Mammary microvascular endothelial cell (primary cell): ENCODE measurements at places on chromosomes 1 and 21. TPM values are rescaled to one million over a fixed set of nuclear protein-coding genes. Genes with fewer than 3 reads are reported as not detected.

Gene GBP3
- 39.9 and 47.0 TPM in 2 replicates for total RNA-seq

Gene EXO1
- 13.9 and 14.2 TPM in 2 replicates for total RNA-seq

Gene CASQ2
- not detected in 2 replicates for total RNA-seq

Gene KIF26B
- total RNA-seq: 0.15 and 0.20 TPM in 2 replicates

Gene BATF3
- total RNA-seq: 0.59 TPM in 1 of 2 replicates, not detected in the other

Gene FOXO6
- total RNA-seq: 0.05 and 0.47 TPM in 2 replicates

Gene RPE65
- total RNA-seq: not detected in 2 replicates

Gene WNT3A
- not detected in 2 replicates for total RNA-seq

Gene CFAP45
- 0.89 and 1.9 TPM in 2 replicates for total RNA-seq

Gene GPR52
- not detected in 2 replicates for total RNA-seq

Gene HORMAD1
- total RNA-seq: not detected in 2 replicates

Gene ALPL
- total RNA-seq: 0.05 and 0.27 TPM in 2 replicates

Gene ABCG1
- total RNA-seq: 13.3 and 17.9 TPM in 2 replicates

Gene ZYG11A
- 0.54 and 1.1 TPM in 2 replicates for total RNA-seq

Gene UBQLN4
- 30.1 and 30.8 TPM in 2 replicates for total RNA-seq

Gene TMEM35B
- total RNA-seq: 37.3 and 41.0 TPM in 2 replicates

Gene ADAMTSL4
- total RNA-seq: 0.40 and 0.44 TPM in 2 replicates
